Smooth muscle cell of bladder (primary cell): ENCODE measurements at places on chromosomes 6 and 20. TPM values are rescaled to one million over a fixed set of nuclear protein-coding genes. Genes with fewer than 3 reads are reported as not detected.

The COL9A3 gene
- total RNA-seq, result 0.57 and 0.74 TPM in 2 replicates

The COMMD7 gene
- total RNA-seq, result 17.2 and 22.9 TPM in 2 replicates

The MCHR2 gene
- not detected in 2 replicates for total RNA-seq

The PRICKLE4 gene
- total RNA-seq, result not detected in 2 replicates
